Kidney glomerular epithelial cell (primary cell): ENCODE measurements at places on chromosomes 6 and 20.

GRCh38 chr6:164991573-164991972 is 317.8 kb downstream of the C6orf118 start:
- DNase-seq: no peak

GRCh38 chr6:149452037-149452939 is 32.5 kb downstream of the ZC3H12D start:
- no peak for DNase-seq

DNA sequence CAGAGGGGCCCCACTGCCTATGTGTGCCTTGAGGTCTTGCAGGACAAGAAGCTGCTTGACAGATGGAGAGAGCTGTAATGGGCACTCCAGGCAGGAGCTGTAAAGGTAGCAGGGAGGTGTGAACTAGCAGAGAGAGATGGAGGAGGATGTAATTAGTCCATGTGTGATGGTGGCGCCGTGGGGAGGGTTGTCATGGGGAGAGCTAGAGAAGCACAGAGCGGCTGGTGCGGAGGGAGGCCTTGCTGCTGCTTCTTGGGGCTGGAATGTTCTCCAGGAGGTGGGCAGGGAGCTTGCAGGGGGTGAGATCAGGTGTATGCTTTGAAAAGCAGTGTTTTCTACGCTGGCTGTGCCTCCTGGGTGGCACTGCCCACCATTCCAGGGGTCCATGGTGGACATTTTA is 32.1 kb downstream of the APCDD1L start:
- no peak for DNase-seq

GRCh38 chr6:36032261-36032660 is 4.7 kb downstream of the MAPK14 start:
- DNase-seq: no peak

GRCh38 chr6:138824482-138825144 is 28.7 kb downstream of the ECT2L start:
- no peak for DNase-seq

GRCh38 chr6:111484633-111484930 is 1.6 kb upstream of the REV3L start:
- DNase-seq: no peak

DNA sequence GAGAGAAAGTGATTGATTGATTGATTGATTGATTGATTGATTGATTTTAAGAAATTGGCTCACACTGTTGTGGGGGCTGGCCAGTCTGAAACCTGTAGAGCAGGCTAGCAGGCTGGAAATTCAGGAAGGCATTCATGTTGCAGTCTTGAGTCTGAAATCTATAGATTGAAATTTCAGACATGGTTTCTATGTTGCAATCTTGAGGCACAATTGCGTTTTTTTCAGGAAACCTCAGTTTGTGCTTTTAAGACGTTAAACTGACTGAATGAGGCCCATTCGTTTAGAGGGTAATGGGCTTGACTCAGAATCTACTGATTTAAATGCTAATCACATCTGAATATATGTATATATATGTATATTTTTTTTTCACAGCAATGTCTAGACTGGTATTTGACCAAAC is 106.3 kb downstream of the STXBP5 start:
- DNase-seq: no peak

DNA sequence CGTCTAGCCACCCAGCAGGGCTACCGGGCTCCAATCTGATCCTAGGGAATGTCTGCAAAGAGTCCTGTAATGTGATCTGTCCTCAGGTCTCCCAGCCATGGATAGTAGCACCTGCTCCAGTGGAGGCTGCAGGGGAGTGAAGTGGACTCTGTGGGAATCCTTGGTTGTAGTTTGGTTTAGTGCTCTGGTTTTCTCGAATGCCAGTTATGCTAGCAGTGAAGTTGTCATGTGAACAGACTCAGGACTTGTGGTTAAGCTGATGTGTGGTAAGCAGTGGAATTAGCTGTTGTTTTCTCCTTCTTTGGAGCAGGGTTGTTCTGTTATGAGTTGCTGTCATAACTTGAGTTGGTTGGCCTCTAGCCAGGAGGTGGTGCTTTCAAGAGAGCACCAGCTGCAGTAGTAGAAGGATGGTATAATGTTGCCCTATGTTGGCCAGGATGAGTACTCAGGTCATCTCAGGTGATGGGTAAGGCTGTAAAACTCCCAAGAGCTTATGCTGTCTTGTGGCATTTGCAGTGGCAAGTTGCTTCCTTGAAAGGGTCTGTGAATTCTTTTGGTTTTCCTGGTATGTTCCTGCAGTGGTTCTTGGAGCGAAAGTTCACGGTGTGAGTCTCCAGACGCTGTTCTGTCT is 390.2 kb downstream of the UTRN start:
- DNase-seq: no peak

GRCh38 chr6:129890164-129890563 is 29.0 kb upstream of the TMEM244 start:
- DNase-seq: peak; percentile 62

- DNase-seq: peak; percentile 99
These were observed 337.4 kb upstream of the PRDM1 start for GRCh38 chr6:105748737-105749161.

DNA sequence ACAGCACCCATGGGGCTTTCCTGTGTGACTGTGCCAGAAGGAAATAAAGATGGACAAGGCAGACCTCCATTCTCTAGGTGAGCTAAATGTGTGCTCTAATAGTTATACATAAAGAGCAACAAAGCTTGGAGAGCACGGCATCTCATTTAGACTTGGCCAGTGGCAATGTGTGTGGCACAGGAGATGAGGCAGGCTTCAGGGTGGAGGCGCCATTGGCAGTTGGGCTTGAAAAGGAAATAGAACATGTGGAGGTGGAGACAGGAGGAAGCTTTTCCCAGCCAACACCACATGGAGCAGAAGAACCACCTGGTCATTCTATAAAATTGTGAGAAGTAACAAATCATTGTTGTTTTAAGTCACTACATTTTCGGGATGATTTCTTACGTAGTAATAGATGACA is 3.6 kb upstream of the RALY start:
- no peak for DNase-seq

GRCh38 chr6:140816681-140817080 is 1316.0 kb upstream of the GJE1 start:
- DNase-seq: no peak

- DNase-seq: no peak
These were observed 117.0 kb upstream of the EDN1 start for GRCh38 chr6:12173181-12173580.

- no peak for DNase-seq
These were observed 48.7 kb downstream of the DNAAF9 start for GRCh38 chr20:3358676-3359340.

DNA sequence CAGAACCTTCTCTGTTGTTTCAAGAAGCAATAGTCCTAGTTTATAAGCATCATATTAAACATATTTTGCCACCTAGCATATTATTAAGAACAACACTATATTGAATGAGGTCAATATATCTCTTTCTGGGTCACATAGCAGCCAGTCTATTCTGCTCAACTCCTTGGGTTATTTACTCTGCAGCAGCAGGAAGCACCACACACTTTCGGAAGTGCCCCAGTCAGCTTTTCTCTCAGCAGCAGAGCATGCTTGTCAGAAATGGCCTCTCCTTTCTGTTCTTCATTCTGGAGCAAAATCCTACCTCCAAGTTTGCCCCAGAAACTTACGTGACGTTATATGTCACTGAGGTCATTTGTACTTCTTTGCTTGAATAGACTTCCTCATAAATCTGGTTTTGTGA is 22.7 kb downstream of the CFAP206 start:
- no peak for DNase-seq

- DNase-seq: no peak
These were observed 17.4 kb downstream of the ADGRF4 start for GRCh38 chr6:47715782-47716181.

DNA sequence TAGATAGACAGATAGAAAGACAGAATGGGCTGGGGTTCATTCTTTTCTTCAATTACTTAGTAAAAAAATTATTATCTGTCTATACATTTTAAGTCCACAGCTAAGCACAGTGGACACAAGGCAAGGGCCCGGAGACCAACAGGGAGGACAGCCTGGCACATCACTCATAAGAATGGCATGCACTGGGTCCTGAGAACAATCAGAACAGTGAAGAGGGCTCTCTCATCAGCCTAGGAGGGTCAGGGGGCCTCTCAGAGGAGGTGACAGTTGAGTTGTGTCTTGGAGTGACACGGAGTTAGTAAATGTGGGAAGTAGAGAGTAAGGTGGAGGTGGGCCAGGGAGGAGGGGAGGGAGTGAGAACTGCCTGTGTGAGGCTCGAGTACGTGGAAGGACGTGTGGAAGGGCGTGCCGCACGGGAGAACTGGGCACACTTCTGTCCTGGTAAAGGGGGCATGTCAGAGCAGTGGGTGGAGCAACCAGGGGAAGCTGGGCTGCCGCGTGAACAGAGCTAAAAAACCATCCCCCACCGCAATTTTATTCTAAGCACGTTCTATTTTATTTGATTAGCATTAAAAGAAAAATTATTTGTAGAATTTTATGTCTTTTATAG is 45.1 kb upstream of the DSP start:
- no peak for DNase-seq

DNA sequence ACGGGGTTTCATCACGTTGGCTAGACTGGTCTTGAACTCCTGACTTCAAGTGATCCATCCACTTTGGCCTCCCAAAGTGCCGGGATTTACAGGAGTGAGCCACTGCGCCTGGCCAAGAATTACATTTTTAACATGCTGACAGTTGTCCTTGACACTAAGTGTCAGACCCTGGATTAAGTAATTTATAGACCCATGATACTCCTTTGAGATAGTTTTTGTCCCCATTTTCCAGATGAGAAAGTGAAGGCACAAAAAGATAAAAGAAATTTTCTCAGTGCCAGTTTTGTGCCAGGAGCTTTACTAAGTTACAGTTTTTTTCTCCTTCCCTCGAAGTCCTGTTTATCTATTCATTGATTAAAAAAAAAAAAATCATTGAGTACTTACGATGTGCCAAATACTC is 9.8 kb upstream of the EDEM2 start:
- no peak for DNase-seq

DNA sequence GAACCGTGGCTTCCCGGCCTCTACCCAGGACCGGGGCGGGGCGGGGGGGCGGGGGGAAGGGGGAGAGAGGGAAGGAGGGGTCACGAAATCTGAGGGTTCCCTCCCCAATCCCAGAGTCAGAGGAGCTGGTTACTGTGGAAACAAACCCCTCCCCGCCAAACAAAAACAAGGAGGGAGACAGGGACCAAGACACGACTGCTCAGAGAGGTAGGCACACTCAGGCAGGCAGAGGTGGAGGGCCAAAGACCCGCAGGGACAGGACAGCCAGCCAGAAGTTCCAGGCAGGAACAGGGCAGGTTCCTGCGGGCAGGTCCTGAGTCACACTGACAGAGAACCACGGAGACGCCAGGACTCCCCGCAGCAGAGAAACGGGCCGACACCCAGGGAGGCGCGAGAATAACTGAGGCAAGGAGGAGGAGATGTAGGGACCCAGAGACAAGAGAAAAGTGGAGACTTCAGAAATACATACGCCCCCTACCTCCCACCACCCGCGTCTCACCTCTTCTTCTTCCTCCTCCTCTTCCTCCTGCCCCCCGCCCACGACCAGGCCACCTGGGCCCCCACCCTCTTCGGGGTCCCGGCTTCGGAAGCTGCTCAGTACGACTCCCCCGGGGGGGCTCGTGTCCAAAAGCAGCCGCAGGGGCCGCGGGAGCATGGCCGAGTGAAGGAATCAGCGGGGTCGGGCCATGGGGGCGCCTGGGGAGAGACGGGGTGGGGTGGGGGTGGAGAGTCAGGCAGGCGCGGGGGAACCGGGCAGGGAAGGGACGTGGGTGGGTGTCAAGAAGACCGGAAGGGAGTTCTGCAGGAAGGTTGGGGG is 578 bp downstream of the RGL2 start:
- peak; percentile 76 for DNase-seq

- DNase-seq: no peak
These were observed 143.9 kb upstream of the SHLD1 start for GRCh38 chr20:5606350-5606749.

GRCh38 chr20:51931371-51931781 is 129.1 kb upstream of the SALL4 start:
- no peak for DNase-seq

DNA sequence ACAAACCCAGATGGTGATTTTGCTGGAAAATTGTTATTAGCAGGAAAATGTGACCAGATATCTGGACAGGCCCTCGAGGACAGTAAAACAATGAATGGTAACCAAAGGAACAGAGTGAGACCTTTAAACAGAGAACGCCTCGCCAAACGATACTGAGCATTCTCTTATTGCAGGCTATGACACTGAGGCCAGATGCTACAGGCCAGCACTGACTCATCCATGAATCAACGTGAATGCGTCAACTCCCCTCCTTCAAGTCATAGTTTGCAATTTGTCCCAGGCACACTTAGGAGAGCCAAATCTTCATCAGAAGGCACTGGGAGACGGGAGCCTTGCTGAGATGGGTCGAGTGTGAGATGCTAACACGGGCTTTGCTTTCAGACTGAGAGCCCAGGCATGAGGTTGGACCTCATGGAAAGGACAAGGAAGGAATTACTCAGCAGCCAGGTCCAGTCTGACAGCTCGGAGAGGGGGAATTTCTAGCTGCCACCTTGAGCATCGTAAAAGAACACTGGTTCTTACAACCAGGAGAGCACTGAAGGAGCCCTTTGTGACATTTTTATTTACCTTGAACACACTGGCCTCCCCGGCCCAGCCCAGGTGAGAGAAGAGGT is 60.7 kb downstream of the BMP7 start:
- DNase-seq: peak; percentile 33

DNA sequence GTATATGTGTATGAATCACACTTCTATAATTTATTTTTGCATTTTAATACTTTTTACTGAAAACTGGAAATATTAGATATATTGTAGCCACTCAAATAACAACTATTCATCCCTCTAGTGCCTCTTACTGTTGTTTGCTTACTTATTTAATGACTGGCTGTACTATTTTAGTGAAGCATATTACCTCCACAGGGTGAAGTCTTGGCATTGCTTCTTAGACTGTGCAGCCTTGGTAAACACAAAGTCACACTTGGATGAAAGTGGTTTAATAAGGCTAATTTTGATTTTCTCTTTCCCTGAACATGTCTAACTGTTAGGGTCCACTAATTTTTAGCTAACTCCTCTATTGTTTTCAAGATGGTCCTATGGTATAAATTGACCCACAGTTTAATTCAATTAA is 1043.2 kb upstream of the ADGRB3 start:
- no peak for DNase-seq

DNA sequence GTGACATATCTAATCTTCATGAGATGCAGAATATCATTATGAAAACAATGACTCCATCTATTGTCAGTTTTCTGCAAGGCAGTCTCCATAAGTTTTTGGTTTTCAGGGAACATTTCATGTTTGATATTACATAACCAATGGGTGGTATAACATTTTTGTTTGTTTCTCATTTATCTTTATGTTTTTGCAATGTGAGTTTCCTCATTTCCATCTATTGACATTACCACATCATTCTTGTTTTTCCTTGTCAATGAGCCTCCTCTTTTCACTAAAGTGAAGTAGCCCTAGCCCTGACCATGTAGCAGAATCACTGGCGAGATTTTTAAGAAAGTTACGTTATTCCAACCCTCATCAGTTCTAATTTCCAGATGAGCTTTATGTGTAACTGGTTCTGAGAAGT is 4.4 kb downstream of the EFHC1 start:
- no peak for DNase-seq

GRCh38 chr6:166286839-166287271 is 21.3 kb downstream of the PRR18 start:
- DNase-seq: no peak
